Activated CD4-positive, CD25-positive, alpha-beta regulatory T cell (primary cell): ENCODE measurements at places on chromosomes 7 and 10.

DNA sequence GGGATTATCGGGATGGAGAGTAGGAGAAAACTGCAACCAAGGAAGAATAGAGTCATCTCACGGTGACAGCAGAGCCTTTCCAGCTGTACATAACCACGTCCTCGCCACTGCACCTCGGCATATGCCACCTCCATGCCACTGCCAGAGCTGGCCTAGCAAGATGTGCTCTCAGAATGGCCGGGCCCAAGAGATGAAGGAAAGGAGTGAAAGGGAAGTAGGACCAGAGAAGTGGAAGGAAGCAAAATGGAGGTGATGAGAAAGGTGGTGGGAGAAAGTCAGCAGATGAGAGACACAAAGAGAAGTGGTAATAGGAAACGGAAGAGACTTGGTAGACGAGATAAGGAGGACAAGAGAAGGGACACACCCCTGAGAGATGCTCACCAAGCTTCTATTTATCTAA lies 8.0 kb upstream of the CALU start:
- DNase-seq: no peak

DNA sequence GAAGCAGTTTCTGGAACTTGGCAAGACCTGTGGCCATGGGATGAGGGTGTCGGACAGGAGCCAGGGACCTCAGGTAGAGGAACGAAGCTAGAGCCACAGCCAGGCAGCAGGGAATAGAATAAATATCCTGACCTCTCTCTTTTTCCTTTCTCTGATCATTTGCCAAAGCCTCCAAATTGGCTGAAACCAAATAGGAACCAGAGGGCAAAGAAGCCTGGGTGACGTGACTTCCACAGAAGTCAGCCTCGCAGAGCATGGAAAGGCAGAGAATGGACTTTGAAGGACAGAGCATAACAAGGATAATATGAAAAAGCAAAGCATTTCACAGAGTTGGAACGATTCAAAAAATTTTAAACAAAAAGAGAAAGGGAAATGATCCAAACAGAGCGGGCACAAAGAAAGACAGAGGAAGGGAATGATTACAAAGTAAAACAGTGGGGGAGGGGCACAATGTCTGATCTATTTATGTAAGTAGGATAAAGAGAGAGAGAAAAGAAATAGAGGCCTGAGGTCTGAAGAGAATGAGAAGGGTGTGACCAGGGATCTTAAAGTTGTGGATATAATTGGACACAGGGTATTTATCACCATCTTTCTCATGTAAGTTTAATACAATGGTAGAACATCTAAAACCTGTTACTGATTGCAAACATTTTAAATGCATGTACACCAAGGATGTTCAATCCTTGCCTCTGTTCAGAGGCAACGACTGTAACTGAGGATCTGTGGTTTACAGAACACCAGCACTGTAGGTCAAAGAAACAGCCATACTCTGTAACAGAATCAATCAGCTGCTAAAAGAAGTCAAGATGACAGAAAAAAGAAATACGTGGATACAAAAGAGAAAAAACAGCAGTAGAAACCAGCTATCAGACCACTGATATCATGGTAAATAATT lies 4.5 kb upstream of the ZEB1 start:
- DNase-seq: no peak

GRCh38 chr7:18866359-18867036 lies 250.9 kb downstream of the TWIST1 start:
- DNase-seq: no peak

DNA sequence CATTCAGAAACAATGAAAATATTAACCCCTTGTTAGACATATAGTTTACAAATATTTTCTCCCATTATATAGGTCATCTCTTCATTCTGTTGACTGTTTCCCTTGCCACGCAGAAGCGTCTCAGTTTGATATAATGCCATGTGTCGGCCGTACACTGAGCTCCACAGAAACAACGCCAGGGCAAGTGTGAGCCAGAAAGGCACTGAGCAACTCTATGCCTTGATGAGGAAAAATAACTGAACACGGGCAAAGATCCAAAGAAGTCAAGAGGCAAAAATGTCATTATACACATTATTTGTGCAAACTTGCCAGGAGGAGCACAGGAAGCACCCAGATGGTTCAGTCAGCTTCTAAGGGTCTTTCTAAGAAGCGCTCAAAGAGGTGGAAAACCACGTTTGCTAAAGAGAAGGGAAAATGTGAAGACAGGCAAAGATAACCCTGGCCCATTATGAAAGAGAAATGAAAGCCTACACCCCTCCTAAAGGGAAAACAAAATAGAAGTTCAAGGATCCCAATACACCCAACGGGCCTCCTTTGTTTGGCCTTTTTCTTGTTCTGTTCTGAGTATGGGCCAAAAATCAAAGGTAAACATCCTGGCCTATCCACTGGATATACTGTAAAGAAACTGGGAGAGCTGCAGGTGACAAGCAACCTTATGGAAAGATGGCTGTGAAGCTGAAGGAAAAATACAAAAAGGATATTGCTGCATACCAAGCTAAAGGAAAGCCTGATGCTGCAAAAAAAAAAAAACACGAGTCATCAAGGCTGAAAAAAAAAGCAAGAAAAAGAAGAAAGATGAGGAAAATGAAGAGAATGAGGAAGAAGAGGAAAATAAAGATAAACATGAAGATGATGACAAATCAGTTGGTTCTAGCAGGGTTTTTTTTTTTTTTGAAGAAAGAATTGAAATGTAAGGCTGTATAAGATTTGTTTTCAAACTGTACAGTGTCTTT lies 15.5 kb downstream of the ARHGAP12 start:
- DNase-seq: no peak
